Activated T-helper 1 cell treated with anti-CD3 and anti-CD28 coated beads, Interleukin-2, amount 50 U/mL, for 16 hours (primary cell): ENCODE measurements at places on chromosomes 13 and 19.

GRCh38 chr13:32447894-32448623 lies 20.1 kb upstream of the N4BP2L1 start:
- DNase-seq, result no peak

DNA sequence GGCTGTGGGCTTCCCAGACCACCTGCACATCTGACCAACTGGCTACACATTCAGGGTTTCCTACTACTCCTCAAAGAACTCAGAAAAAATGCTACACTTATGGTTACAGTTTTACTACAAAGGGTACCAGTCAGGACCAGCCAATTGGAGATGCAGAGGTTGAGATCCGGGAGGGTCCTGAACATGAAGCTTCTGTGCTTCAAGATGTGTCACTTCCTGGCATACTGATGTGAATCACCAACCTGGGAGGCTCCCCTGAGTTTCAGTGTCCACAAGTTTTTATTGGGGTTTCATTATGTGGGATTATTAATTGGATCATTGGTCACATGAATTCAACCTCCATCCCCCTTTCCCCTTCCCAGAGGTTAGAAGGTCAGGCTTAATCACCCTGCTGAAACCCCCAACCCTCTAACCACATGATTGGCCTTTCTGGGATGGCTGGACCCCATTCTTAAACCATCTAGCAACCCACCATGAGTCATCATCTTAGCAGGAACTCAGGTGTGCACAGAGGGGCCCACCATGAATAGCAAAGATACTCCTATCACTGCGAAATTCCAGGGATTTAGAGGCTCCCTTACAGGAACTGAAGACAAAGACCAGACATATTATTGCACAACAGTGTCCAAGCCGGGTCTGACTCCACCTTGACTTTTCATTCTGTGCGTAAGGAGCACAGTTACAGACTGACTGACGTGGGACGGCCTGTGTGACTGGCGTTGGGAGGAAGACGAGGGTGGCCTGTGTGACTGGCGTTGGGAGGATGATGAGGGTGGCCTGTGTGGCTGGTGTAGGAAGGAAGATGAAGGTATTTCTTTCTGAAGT lies 90.7 kb downstream of the ATP8A2 start:
- no peak for DNase-seq

- DNase-seq, result no peak
Measured at GRCh38 chr13:104106705-104107393, 1040.6 kb upstream of the SLC10A2 start.

DNA sequence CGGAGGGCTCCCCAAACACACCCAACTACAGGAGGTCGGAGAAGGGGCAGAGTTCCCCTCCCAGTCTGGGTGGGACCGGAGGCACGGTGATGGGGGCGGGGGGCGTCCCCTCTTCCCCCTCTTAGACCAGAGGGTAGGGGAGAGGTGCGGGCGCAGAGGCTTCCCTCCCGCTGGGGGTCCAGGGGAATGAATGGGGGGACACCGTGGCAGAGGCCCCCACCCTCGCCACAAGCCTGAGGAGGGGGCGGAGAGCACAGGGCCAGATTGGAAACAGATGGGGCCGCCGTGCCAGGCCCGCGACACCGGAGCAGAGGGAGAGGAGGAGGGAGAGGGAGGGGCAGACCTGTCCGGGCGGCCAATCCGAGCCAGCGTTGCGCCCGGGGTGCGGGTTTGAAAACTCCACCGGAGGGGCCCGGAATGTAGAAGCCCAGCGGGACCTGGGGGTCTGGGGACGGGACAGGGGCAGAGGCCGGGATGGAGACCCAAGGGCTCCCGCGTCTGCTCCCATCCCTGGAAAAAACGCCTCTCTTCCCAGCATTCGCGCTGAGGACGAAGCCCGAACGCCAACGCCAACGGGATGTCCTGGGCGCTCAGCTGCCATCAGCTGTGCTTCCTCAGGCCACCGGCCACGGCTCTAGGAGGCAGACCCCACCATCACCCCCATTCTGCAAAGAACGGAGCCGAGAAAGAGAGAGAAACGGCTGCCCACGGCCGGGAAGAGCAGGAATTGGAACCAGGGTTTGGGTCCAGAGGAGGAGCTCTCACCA lies 46.8 kb downstream of the PTPRS start:
- DNase-seq, result no peak

DNA sequence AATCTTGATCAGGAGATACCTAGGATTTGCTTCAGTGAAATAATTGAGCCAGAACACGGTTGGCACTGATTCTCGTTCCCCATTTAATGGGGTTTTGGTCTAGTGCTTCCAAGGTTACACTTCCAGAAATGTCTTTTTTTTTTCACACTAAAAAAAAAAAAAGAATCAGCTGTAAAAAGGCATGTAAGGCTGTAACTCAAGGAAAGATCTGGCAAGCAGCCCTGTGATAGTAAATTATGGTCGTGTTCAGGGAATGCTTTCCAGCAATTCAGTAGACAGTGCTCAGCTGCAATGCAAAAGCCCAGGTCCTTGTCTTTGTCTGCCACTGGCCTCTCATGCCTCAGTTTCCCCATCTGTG lies 27.2 kb upstream of the NDUFS7 start:
- no peak for DNase-seq

- DNase-seq, result no peak
Measured at GRCh38 chr19:12891553-12892021, 627 bp downstream of the GCDH start.

DNA sequence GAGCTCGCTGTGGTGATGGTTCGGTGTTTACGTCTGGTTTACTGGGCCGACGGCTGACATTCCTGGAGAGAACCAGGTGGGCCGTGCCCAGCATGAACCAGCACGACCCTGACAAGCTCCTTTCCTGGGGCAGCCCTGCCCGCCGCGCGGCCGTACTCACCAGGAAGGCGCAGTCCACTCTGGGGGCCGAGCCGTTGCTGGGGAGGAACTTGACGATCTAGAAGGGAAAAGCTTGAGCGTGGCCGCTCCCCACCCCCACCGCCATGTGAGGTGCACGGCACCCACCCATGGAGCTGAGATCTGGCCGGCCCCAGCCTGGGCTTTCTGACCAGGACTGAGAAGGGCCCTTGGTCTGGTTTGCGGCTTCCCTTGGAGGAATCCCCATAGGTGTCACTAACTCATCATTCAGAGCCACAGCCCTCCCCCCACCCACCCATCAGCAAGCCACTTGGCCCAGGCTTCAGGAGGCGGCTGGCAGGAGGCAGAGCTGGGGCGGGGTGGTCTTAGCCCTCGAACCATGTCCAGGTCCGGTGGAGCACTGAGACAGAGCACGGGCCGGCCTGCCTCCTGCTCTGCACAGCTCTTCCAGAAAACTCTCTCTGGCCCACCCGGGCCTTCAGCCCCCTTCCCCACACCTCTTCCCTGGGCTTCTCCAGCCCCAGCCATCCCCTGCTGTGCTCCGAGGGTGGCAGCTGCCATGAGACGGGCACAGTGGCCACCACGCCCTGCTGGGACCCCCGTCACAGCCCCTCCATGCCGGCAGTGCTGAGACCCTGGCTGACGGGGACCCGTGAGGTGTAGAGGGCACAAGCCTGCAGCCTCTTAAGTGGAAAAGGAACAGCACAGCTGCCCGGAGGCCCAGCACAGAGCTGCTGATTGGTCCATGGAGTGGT lies 6.2 kb downstream of the ATP4B start:
- DNase-seq, result no peak

DNA sequence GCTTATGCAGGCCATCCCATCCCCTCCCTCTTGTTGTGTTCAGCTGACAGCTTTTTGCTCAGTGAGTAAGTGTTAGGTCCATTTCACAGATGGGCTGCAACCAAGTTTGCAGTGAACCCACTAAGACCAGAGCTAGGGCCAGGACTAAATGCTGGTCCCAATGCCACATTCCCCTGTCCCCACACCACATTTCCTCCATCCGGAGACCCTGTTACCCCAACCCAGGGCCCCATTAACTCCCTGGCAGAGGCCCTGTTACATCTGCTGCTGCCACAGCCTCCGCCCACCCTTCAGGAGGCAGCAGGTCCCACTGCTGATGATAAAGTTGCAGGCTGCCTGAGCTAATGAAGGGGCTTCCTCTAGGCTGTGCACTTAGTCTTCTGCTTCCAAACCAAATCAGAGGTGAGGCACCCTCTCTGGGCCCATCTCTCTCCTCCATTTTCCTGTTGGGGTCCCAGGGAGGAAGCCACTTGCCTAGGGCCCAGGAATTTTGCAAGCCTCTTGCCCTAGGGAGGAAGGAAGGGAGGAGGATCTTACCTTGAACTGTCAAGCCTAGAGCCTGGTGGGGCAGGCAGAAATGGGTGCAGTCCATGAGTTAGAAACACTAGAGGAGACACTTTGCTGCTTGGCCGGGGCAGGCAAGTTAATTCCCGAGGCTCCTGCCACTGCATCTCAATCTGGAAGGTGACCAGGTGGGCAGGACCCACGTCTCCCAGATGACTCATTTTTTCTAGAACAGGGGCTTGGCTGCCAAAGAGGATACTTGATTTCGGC lies 3.4 kb upstream of the USF2 start:
- no peak for DNase-seq

DNA sequence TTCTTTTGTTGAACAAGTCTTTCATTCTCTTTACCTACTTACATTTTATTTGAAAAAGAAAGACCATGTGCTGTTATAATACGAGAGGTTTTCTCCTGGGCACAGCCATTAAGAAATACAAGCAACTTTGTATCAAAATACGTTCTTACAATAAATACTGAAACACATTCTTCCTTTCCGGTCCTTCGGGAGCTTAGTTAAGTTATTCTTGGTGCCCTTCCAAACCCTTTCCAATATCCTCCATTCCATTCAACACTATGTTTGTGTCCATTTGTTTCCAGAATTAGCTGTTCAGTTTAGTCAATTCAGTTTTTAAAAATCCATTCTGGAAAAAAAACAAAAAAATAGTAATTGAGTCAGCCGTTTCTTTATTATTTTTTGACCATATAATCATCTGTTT lies 746.8 kb upstream of the SLC10A2 start:
- DNase-seq, result no peak

GRCh38 chr13:113051641-113052040 lies 54.0 kb upstream of the F7 start:
- no peak for DNase-seq

- no peak for DNase-seq
Measured at GRCh38 chr13:23180711-23181110, at the start of gene SGCG. Gene SGCG (plus strand): TSS chr13:23180979. CDS start chr13:23203695, 22,716 bp downstream.

- DNase-seq, result no peak
Measured at GRCh38 chr19:14006766-14007562, 844 bp upstream of the RFX1 start.

DNA sequence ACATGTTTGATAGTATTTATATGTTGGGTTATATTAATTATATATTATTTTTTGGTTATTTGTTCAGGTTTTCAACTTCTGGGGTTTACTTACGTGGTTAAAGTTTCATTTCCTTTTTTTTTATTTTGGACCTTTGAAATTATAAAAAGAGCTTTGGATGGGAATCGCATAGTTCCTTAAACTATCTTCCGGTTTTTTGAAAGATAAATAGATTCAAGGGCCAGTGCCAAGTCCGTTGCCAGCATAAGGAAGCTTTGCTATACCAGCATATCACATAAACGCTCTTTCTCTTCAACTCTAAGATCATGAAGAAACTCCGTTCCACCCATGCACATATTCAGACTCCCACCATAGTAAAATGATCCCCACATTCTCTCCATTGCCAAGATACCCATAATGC lies 7.4 kb upstream of the OXGR1 start:
- no peak for DNase-seq

DNA sequence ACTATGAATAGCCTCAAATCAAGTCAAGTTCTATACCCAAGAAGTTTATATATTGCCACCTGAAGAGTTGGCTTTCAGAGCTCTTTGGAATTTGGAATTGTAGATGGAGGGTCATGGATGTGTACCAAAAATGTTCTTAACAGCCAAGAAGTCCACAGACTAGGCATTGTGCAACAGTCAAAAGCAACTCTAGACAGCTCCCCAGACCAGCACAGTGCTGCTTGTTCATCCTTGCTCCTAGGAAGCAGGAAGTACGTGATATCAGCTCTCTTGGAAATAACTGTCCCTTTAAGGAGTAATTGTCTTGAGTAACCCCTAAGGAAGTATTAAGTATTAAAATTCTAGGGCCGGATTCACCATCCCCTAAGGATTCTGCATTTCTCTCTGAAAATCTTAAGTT lies 30.7 kb upstream of the IL17D start:
- DNase-seq, result no peak

GRCh38 chr13:107734891-107735625 lies 480.3 kb downstream of the LIG4 start:
- no peak for DNase-seq

DNA sequence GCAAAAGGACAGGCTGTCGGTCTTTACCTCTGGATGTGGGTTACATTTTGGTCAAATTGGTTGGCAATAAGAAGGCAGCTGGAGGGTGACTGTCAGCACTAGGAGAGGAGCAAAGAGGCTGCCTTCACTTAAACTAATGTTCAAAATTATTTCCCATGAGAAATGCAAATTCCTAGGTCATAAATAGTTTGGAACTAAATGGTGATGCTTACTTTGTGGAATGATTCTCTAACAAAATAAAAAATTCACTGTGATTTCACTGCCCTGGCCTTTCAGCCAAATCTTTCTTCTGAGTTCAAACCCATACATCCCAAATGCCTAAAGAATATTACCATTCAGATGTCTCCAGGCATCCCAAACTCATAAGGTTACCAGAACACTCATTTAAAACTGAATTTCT lies 25.0 kb upstream of the OXGR1 start:
- no peak for DNase-seq

DNA sequence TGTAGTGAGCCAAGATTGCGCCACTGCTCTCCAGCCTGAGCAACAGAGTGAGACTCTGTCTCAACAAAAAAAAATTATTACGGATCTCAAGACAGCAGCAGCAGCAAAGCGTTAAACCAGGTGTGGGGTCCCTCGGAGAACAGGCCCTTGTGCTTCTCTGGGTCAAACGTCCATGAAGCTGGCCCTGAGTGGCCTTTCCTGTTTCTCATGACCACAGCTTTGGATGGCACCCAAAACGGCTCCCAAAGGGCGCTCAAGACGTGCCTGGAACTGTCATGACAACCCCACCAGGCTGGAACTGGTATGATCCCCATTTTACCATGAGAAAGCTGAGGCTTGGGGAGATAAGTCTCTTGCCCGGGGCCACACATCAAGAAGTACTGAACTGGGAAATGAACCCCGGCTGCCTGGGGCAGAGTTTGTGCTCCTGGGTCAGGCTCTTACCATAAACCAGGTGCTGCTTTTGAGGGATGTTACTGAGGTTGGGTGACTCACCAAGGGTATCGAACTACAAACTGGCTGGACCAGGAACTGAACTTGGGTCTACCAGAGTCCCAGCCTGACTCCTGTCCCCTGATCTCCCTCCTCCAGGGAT lies 11.6 kb upstream of the SAMD1 start:
- no peak for DNase-seq

DNA sequence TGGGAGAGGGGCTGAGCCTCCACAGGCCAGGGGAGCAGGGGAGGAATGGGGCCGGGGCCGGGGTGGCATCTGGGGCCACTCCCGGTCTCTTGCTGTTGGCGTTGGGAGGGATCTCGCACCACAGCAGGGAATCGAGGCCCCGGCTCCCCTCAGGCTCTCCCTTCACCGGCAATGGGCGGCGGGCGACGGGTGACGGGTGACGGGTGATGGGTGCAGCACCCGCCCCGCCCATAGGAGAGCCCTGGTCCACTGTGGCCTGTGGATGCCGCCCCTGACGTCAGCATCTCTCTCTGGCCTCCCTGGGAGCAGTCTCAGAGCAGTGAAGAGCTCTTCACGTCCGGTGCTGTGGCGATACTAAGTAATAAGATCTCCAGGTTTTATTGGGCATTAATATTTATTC lies 133.6 kb downstream of the KDM4B start:
- DNase-seq, result no peak
